Activated naive CD4-positive, alpha-beta T cell (primary cell): ENCODE measurements at places on chromosomes 1 and 21.

- DNase-seq = no peak
Observed at GRCh38 chr1:147625362-147625995, 44.8 kb downstream of the ACP6 start.

DNA sequence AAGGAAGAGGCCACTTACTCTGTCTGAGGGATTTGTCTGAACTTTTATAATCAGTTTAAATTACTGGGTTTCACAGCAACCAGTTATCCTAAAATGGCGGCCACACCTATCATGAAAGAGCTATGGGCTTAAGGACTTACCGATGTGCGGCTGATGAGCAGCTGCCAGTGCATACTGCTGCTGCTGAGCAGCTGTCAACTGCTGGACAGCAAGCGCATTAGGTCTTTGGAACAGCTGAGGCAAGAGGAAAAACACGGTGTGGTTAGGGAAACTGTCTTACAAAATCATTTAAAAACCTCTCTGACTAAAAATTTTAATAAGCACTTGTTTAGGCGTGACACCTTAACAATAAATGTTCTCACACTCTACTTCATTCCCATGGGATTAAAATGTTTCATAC is 72.6 kb upstream of the SDC3 start:
- no peak for DNase-seq

DNA sequence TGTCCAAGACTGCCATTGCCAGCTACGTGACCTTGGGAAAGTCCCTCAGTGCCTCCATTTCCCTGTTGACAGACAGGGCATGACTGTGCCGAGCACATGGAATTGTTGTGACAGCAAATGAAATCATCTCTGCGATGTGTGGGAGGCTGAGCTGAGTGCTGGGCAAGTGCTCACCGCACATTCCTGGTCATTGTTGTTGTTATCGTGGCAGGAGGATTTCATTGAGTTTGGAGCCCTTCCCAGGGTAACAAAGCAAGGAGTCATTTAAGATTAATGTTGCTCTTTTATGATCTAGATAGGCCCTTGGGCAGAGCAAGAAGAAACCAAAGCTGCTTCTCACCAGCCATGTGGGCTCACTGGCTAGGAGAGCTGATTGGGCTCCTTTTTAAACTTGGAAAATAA is 39.6 kb upstream of the ITPKB start:
- DNase-seq = no peak

DNA sequence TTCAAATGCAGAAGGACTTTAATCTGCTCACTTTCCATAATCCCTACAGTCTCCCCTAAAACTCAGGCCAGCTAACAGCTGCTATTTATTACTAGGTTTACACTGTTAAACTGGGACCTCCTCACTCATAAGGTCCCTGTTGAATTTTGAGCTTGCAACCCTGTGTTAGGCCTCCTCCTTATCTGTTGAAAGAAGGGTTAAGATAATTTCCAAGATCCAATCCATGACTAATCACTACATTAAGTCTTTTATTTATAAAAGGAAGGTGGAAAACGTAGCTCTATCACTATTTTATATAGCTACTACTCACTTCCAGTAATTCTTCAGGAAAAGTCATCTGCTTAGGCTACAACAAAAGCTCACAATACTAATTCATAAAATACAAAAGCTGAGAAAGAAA is 79.5 kb downstream of the EVI5 start:
- DNase-seq = no peak

- no peak for DNase-seq
Observed at GRCh38 chr1:103489935-103490334, 35.6 kb upstream of the RNPC3 start.

DNA sequence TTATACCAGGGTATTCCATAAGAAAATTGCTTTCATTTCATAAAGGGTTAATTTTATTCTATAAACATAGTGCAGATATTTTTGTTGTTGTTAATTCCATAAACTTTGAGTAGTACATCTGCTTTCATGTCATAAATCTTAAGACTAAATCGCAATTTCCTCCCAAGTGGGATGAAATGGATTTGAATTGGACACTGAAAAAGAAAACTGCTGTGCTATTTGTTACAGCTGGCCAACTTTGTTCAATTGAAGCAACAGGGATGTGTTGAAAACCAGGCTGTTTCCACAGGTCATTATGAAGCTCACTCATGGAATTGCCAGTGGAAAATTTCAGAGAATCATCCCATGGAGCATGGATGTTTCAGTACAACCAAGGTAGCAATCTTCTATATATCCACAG is 252.5 kb upstream of the RGS18 start:
- no peak for DNase-seq

GRCh38 chr21:38959692-38960061 is 153.9 kb downstream of the ETS2 start:
- no peak for DNase-seq

GRCh38 chr1:116881879-116882520 is 27.7 kb upstream of the PTGFRN start:
- no peak for DNase-seq

DNA sequence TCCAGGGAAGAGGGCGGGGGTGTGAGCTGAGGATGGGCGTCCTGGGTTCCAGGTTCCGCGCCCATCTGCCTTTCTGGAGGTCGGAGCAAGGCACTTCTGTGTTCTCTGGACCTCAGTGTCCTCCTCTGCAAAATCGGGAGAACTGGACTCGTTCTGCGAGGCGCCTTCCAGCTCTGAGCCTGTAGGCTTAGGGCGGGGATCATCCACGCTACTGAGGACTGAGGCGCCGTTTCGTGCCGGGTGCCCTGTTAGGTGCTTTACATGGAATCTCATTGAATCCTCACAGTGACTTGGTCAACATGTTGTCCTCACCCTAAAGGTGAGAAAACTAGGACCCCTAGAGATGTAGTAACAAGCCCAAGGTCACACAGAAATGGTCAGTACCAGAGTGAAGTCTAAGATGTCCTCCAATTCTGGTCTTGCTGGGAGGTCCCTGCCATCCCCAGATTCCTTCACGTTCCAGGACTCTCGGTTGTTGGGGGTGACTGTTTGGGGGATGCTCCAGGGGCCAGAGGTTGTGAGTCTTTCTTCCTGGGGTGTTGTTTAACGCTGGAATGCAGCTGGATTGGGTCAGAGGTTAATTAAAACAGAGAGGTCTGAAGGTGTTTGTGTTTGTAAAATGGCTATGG is 677 bp downstream of the PRKAA2 start:
- DNase-seq = no peak

DNA sequence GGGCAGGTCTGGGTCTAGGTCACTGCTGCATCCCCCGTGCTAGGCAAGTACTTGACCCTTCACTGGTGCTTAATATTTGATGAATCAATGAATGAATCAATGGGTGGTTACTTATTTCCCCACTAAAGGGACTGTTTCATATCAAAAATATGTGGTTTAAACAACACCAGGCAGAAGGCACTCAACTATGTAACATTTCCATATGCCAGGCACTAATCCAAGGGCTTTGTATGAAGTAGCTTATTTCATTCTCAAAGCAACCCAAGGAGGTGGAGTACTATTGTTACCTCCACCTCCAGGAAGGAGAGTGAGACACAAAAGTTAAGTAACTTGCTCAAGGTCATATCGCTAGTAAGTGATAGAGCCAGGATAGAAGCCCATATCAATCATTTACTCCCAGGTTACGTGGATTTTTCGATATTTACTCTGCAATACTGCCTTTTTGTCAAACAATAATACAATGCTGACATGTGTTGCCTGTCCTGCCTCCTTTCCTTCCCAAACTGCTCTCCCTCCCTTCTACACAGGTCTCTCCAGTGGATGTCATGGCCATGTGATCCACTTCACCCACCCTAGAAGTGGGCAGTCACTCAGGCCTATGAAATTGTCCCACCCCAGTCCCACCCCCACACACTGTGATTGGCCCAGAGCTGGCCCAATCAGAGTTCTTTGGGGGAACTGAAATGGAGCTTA is 142.8 kb downstream of the ETS2 start:
- no peak for DNase-seq

- no peak for DNase-seq
Observed at GRCh38 chr1:108140177-108140576, 60.0 kb downstream of the SLC25A24 start.

- no peak for DNase-seq
Observed at GRCh38 chr1:231507476-231508355, 20.8 kb upstream of the TSNAX start.

DNA sequence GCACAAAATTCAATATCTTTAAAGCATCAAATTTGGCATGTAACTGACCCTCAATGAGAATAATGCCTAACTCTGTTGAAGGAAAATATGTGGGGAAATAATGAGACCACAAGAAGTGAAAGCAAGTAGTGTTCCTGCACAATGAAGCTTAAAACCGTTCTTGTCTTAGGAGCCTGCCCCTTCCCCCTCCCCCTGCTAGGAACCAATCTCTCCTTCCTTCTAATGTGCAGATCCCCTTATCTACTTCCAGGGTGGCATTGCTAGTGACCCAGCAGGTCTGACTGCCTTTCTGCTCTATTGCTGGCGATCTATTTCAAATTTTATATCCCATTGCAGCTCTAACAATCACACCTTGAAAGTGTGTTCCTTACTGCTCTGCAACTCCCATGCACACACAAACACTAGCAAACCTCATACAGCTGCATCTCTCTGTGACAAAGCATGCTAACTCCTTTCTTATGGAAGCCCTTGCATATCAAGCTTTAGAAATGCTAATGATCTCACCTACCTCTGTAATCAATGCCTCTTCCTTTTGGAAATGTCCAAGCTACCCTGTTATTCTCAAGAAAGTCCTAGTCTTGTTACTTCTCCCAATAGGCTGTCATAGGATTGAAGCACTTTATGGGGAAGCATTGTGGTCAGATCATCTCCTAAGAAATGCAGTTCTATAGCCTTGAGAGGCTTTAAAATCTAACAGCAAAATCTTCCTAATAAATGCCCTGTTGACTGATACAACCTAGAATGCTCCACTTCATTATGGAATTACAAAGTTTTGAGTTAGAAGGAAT is 26.5 kb downstream of the BCL9 start:
- no peak for DNase-seq

GRCh38 chr1:27445177-27445936 is 44.6 kb downstream of the WASF2 start:
- no peak for DNase-seq

- no peak for DNase-seq
Observed at GRCh38 chr1:201251851-201252430, 31.4 kb upstream of the PKP1 start.

GRCh38 chr1:13749543-13750341 is 49.8 kb downstream of the PRDM2 start:
- peak; percentile 30 for DNase-seq

GRCh38 chr1:87226341-87226760 is 102.3 kb upstream of the LMO4 start:
- DNase-seq = no peak

- no peak for DNase-seq
Observed at GRCh38 chr1:24779689-24780464, 34.6 kb downstream of the CLIC4 start.

DNA sequence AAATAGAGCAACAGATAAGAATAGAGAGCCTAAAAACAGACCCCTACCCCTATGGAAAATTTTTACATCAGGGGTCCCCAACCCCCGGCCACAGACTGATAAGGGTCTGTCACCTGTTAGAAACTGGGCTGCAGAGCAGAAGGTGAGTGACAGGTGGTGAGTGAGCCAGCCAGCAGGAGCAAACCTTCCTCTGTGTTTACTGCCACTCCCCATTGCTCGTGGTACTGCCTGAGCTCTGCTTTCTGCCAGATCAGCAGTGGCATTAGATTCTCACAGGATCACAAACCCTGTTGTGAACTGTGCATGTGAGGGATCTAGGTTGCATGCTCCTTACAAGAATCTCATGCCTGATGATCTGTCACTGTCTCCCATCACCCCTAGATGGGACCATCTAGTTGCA is 174.1 kb downstream of the FOXD2 start:
- DNase-seq = no peak

- DNase-seq = no peak
Observed at GRCh38 chr1:27593678-27594563, 10.0 kb downstream of the AHDC1 start.

DNA sequence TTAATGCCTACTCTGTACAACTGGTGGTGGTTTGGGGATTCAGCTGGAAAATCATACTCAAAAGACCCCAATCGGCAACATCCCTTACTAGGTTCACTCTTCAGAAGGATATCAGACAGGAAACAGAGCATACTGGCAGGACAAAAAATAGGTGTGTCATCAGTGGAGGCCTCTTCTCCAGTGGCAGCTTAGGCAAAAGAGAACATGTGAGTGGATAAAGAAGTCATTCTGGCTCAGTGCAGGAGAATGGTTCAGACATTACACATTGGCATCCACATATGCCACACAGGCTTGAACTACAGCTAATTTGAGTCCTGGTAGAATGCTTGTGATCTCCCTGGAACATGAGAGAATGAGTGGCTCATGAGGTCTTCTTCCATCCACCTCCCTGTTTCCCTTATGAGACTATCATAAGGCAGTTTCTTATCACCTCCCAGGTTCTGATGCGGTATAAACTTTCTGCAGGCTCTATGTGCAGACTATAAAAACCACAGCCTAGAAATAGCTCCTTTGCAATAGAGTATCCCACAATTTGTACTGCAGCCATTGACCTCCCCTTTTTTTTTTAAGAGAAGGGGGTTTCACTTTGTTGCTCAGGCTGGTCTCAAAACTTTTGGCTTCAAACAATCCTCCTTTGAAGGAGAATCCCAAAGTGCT is 24.7 kb downstream of the VAMP4 start:
- no peak for DNase-seq

GRCh38 chr1:998745-998994 is 1.2 kb downstream of the HES4 start:
- DNase-seq = no peak

DNA sequence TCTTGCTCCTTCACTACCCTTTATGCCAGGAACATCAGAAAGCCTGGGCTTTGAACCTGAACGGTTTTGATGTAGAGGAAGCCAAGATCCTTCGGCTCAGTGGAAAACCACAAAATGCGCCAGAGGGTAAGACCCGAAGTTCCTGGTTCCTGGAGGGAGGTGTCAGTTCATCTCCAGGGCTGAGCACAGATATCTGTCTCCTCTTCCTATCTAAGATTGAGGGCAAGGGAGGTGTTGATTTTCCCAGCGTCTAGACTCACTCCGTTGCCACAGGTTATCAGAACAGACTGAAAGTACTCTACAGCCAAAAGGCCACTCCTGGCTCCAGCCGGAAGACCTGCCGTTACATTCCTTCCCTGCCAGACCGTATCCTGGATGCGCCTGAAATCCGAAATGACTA is 915 bp downstream of the CDC20 start:
- no peak for DNase-seq

DNA sequence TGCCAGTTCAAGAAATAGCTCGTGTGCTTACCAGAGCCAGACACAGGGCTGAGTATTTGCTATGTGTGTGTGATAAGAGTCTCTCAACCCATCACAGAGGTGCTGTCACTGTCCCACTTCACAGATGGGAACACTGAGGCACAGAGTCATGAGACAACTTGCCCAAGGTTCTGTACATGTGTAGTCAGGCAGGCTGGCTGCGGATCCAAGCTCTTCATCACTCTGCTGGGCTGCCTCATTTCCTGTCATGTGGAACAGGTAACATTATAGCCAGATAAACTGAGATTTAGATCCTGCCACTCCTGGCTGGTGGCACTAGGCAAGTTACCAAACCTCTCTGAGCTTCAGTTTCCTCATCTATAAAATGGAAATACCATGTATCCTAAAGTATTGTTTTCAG is 77.8 kb downstream of the ITPKB start:
- DNase-seq = no peak

- no peak for DNase-seq
Observed at GRCh38 chr1:54135436-54136120, 17.2 kb downstream of the CDCP2 start.
